ENCODE measurements at places on chromosomes 11 and 22.

- DNase-seq, result peak; percentile 4
These were observed 15.7 kb upstream of the CCDC179 start for GRCh38 chr11:22875869-22876473.

DNA sequence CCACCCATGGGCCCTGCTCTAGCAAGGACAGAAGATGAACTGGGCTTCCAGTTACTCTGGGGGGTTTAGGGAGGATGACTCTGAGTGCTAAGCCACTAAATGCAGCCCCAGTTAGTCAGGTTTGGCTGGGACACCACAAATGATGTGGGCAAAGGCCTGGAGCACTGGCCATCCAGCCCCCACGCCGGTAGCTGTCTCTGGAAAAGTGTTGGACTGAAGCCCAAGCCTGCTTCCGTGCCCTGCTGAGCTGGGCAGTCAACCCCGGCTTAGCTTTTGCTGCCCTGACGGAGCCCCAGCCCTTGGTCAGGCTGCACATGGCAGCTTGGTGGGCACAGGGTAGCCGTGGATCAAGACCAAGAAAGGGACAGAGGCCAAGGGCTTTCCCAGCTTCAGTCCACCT lies 5.7 kb upstream of the GSTP1 start:
- DNase-seq, result no peak

- no peak for DNase-seq
These were observed 62.5 kb upstream of the OR4B1 start for GRCh38 chr11:48154151-48154550.

GRCh38 chr11:132993991-132994502 lies 538.3 kb downstream of the OPCML start:
- DNase-seq, result no peak

DNA sequence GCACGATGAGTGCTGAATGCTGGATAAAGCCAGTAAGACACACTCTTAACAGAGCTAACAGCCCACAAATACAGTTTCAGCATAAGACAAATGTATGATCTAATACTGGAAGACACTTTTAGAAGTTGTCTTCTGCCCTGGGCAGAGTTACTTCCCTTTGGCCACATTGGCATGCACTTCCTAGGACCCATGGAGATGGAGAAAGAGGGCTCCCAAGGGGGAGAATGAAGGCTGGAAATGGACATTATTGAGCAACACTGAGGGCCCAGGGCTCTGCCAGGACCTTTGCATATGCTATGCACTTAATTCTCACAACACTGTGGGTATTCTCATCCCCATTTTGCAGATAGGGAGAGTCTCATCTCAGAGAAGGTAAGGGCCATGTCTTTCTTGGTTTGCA lies 123.1 kb downstream of the ADAMTS15 start:
- DNase-seq, result no peak

- DNase-seq, result no peak
These were observed 44.4 kb downstream of the ARHGAP42 start for GRCh38 chr11:100731471-100731870.

DNA sequence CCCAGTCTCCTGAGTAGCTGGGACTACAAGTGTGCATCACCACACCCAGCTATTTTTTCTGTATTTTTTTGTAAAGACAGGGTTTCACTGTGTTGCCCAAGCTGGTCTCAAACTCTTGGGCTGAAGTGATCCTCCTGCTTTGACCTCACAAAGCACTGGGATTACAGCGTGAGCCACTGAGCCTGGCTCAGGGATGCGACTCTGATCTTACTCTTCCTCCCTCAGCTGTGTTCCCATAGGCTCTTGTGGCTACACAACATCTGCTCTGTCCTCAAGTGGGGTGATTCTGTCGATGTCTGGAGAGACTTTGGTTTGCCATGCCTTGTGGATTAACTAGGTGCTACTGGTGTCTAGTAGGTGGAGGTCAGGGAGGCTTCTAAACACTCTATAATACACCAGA lies 127.0 kb upstream of the SERPIND1 start:
- no peak for DNase-seq

DNA sequence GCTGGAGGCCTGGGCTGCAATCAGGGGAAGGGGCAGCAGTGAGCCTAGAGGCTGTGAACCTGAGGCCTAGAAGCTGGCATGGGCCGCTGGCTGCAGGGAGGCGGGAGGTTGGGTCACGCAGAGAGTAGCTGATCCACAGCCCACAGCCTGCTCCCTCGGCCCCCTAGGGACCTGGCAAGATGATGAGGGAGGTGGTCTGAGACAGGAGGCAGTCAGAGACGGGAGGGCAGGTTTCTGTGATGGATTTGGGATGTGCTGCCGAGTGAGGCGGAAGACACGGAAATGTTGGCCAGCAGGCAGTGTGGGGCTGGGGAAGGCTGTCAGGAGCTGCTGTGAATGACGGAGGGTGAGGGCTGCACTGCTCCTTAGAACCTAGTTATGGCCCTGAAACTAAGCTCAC lies 22.7 kb downstream of the LRFN4 start:
- DNase-seq, result no peak

- no peak for DNase-seq
These were observed 43.3 kb downstream of the ARRB1 start for GRCh38 chr11:75308116-75308515.

GRCh38 chr11:1335811-1336761 lies 26.7 kb upstream of the TOLLIP start:
- DNase-seq, result peak; percentile 45

DNA sequence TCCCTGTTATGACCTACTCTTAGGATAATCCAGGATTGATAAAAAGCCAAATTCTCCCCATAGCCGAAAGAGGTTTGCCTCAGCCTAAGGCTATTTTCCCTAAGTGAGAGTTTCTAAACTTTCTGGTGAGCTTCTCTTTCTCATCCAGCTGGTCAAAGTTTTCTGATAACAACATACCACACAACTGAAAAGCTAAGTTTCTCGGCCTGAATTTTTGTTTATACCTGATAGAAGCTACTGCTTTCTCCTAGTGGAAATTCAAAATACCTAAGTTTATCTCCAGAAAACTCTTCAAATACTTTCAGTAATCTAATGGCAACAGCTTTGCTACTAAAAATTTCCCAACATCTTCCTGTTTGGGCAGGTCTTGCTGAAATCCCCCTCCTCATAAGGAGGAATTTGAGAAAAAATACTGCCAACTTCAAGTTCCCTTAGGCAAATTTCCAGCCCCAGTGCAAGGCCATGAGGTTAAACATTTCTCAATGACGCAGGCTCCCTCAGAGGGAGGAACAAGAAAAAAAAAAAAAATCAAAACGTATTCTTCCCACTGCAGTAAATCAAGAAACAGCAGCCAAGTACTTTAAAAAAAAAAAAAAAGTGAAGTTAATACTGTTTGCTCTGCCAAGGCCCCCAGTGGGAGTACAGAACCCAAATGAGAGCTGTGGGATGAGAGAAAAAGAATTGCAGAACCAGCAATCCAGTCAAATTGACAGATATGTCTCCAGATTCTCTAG lies 127.0 kb downstream of the MRTFA start:
- DNase-seq, result no peak

GRCh38 chr11:116829525-116830183 lies at the start of gene APOC3:
Gene APOC3, plus strand, starts transcription at chr11:116829907. Its CDS starts 676 bp downstream, at chr11:116830583.
- DNase-seq, result no peak

- no peak for DNase-seq
These were observed 8.2 kb upstream of the PLA2G3 start for GRCh38 chr22:31148488-31148887.

- no peak for DNase-seq
These were observed 63.0 kb downstream of the GAB2 start for GRCh38 chr11:78354408-78355308.

DNA sequence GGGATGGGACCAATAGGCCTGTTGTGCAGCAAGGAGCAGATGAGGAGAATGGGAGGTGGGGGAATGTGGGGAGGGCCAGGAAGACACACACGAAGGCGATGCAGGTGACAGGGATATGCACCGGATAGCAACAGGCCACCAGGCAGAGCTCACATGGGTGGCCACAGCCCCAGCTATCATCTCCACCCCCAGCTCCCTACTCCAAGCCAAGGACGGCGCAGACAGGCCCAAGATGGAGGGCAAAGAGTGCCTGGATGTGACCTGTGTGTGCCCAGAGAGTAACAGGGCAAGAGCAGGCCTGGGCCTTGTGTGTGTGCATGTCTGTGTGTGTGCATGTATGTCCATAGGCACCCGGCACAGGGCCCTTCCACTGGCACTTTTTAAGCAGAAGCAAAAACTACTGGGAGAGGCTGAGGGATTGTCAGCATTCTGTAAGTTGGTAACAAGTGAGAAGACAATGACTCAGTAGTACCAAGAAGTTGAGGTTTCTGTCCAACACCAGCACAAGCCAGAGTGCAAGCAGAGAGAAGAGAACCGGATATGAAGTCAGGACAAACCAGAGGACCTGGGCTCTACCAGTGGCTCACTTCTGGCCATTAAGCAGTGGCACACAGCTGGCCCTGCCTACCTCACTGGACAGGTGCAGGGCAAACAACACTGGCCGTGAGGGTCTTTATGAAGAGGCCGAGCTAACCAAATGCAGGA lies 36.4 kb downstream of the NRXN2 start:
- DNase-seq, result no peak

DNA sequence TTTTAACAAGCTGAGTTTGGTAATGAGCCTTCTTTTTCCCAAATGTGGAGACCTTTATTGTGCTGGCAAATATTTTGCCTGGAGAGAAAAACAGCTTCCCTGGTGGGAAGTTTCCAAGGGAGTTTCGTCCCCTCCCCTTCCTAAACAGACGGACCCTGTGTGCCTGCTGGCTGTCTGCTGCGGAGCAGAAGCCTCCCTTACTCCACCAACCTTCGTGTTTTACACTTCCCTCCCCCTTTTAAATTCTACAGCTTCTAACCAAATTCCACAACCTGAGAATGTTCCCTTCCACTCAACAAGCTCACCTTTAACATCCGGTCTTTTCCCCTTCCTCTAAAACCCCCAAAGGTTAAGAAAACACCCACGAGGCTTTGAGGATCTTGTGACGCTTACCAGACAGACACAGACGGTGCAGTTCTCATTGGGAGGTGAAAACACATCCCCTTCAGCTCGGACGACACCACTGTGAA lies 17.1 kb downstream of the VWCE start:
- no peak for DNase-seq

DNA sequence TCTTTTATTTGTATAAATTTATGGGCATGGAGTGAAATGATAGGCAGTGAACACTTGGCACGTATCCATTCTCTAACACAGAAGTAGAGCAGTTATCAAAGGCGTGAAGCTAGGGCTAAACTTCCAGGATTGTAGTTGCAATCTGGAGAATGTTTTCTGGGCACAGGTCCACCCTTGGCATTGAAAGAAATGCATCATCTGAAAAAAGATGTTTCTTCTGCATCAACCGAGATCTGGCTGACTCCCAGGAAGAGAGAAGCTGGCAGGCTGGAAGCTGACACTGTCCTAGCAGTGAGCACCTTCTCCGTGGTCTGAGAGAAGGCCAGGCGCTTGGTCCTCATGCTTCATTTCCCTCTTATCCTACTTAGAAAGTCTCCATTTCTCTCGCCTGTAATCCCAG lies 600.0 kb downstream of the BRD1 start:
- no peak for DNase-seq

DNA sequence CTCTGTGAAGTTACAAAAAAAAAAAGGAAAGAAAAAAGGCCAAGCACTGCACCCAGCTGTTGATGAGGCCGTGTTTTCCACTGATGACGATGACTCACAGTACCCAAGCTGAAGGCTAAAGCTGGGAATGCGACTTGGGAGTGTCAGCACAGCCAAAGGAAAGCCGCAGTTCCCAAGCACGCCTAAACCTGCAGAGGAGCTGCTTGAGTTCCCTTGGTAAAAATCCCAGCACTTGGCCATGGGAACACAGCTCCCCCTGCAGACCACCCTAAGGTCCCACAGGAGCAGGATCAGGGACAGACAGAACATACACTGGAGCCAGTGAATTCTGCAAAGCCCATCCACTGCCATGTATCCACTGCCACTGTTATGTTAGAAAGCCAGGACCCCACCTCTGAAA lies 39.9 kb downstream of the SERGEF start:
- no peak for DNase-seq

DNA sequence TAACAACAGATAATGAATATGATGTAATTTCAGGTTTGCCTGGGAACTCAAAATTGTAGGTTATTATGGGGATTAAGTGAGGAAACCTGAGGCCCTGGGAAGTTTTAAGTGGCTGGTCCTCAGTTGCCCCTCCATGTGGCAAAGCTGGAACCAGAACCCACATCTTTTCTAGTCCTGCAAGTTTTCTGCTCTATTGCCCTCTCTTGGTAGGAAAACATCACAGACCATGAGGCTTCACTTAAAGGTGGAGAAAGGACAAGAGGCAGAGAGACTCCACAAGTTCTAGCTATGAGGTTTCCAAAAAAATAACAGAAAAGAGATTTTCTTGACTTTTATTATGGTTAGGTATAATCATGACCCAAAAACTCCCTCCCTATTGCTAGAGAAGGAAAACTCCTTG lies 115.5 kb upstream of the DDI1 start:
- DNase-seq, result no peak

- no peak for DNase-seq
These were observed 3.6 kb downstream of the PLA2G6 start for GRCh38 chr22:38177926-38178604.

DNA sequence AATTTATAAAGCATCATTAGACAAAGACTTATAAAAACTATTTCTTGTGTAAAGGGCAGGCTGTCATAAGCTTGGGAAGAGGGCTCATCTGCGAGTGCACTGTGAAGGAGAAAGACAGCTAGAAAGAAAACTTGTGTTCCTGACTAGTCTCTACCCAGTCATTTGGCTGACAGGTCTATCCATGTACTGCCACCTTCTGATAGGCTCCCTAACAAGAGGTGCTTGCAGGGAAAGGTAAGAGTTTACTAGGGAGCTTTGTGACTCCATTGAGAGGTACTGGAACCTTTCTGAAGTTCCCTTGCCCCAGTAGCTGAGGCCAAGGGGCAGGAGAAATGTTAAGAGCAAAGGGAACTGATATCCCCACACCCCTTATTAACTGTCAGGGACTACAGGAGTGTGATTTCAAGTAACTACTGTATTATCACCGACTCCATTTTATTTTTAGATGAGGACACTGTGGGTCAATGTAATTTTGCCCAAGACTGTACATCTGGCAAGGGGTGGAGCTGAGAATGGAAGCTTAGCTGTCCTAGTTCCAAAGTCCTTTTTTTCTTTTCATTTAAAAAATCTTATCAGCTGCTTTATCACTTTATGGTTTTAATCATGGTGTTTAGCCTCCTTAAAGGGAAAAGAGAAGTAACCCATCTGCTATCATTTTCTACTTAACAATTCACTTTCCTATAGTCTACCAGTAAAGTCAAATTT lies 129.4 kb downstream of the ARHGAP20 start:
- no peak for DNase-seq

- DNase-seq, result no peak
These were observed 129.5 kb upstream of the SESN3 start for GRCh38 chr11:95360377-95361075.
